NCI-H510A treated with DMSO at 0.1 percent for 48 hours (cell line): ENCODE measurements at places on chromosomes 1 and 21.

DNA sequence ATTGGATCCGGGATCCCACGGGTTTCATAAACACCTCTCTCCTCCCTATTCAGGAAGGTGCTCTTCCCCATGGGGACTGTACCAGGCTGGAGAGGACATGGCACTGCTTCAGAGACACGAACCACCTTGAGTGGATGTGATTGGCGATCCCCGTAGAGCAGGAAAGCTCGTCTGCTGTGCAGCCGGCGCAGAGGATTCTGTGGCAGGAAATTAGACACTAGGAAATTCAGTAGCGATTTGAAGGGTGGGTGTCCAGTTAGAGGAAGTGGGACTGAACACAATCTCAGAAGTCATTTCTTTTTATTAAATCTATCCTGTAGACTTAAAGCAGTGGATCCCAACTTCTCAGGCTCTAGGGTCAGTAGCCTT, 767 bp downstream of the PDIK1L start:
- DNase-seq = peak; percentile 80

DNA sequence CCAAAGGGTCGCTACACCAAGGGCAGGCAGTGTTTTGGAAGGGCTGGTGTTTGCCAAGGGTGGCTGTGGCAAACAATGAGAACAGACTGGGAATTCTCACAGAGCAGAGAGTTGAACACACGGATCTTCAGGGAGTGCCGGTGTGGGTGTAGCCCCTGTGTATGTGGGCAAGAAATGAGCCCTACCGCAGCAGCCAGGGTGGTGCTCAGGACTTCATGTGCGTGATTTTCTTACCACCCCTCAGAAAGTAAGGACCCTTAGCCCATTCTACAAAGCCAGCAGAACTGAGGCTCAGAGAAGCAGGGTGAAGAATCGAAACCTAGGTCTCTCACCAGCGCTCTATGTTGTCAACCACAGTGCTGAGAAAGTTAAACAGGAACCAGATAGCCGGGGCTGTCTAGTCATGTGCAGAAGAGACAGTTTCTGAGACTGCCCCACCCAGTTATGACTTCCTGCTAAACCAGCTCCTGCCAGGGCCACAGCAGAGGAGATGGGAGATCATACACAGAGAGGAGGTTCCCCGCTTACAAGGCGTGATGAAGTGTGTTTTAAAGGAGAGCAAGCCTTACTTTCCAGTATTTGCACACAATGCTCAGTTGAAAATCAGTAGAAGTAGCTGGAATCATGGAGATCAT, 21.9 kb upstream of the MORC3 start:
- DNase-seq = peak; percentile 28

DNA sequence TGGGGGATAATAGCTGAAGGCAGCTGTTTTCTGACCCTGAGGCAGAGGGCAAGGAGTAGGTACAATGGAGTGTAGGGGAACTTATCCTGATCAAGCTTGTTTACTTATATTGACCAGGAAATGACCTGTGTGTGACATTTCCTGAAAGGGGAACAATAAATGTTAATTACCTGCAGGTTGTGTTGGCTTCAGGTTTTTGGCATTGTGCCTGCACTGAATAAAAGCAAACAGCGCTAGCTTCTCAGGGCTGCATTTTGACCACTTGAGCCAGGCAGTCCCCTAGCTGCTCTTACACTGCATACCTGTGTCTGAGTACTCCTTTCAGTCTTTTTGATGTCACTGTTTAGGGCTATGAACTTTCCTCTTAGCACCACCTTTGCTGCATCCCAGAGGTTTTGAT, 40.6 kb downstream of the DRAM2 start:
- no peak for DNase-seq

DNA sequence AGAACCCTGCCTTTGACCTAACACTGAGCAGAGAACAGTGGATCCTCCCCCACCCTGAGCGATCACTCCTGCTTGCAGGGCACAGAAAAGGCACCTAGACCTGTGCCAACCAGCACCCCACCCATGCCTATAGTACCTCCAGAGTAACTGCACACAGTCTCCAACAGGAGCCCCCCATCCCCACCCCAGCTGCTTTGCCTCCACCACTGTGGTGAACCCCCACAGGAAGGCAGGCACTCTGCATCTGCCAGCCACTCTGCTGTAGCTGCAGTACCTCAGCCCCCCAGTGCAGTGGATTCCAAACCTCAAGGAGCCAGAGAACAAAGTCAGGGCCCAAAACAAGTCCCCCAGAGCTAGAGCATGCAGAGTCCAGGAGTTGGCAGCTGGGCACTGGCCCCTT, 10.7 kb downstream of the SPATC1L start:
- DNase-seq = no peak

GRCh38 chr1:187074445-187075048, 245.8 kb downstream of the PLA2G4A start:
- DNase-seq = no peak

- DNase-seq = no peak
These were observed 8.5 kb downstream of the GNG12 start for GRCh38 chr1:67824766-67825165.

DNA sequence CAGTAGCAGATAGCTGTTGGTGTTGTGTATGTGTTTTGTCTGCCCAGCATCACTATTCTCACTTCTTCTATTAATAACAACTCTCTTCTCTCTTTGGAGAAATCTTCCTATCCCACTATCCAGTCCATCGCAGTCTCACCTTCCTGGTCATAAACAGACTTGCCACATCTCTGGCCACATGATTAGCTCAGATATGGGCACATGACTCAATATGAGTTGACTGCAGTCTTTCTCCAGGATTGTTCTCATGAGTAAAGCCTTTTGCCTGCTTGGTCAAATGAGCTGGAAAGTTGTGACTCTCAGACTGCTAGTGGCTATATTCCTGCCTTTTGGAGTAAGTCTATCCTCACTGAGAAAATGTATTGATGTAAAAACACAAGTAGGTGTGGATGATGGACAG, 32.9 kb upstream of the TADA1 start:
- DNase-seq = no peak

- DNase-seq = no peak
These were observed 39.5 kb downstream of the PTPRC start for GRCh38 chr1:198678301-198678836.

DNA sequence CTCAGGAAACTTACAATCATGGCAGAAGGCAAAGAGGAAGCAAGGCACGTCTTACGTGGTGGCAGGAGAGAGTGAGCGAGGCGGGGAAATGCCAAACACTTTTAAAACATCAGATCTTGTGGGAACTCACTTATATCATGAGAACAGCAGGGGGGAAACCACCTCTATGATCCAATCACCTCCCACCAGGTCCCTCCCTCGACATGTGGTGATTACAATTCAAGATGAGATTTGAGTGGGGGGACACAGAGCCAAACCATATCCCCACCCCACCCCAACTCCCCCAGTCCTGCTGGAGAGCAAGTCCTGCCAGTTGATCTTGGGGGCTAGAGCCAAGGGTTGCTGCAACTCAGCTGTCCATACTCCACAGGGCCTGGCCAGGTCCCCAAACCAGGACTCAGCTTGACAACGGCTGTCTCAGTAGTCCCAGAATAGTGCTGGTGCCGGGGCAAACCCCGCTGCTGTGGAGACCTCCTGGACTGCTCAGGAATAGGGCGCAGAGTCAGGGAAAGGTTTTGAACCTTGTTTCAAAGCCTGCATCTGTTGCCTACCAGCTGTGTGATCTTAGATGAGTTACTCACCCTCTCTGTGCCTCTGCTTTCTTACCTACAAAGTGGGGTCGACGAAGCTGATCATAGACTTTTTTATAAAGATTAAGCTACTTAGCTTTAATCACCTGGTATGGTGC, 79.5 kb downstream of the STUM start:
- no peak for DNase-seq

GRCh38 chr1:209454340-209454994, 129.0 kb upstream of the CAMK1G start:
- DNase-seq = no peak

DNA sequence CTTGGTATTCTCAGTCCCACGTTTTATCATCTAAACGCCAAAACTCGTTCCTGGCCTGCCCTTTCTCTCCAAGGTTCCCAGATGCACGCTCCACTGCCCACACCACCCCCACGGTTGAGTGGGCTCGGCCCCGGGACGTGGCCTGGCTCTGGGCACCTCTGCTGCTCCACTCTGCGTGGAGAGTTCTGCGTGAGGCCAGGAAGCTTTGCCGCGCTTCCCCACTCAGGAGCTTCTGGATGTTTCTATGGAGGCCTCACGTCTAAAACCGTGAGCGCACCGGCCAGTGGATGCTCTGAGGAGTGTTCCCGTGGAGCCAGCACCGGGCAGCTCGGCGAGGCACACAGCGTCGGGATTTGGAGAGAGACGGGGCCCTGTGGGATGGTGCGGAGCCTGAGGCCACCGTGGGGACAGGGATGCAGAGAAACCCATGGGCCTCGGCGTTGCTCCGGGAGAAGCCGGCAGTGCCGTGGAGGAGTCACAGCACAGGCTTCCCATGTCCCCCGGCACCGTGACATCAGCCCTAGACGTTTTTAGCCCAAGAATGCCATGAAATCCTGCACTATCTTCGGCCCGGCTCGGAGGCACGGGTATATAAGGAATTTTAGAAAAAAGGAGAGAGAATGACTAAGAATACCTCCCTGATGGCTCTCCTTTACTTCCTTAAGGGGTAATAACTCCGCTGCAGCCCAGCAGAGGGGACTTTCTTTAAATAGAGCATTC, 125.9 kb downstream of the PRDM16 start:
- no peak for DNase-seq

DNA sequence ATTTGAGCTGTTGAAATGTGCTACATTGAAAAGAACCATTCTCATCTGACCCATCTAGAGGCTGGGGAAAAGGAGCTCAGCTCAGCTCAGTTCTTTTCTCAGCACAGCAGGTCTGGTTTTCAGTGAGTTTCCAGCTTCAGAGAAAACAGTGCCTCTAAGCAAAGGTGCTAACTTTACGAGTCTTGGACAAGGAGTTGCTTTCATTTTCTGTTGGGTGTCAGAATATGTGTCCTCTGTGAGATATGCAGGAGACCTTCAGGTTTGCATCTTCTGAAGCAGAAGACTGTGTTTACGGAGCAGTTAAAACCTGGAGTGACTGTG, 321.3 kb upstream of the USP24 start:
- no peak for DNase-seq

GRCh38 chr1:235068158-235069121, 60.2 kb downstream of the TOMM20 start:
- DNase-seq = no peak

GRCh38 chr1:61102041-61102440, 19.7 kb downstream of the NFIA start:
- no peak for DNase-seq

- DNase-seq = no peak
These were observed 23.6 kb upstream of the GBP1 start for GRCh38 chr1:89088572-89088971.

GRCh38 chr1:202010180-202011015, at the start of gene ELF3:
Gene ELF3, plus strand, starts transcription at chr1:202010587. Its CDS starts 550 bp downstream, at chr1:202011137.
- DNase-seq = peak; percentile 98

GRCh38 chr1:33005838-33006421, 30.8 kb downstream of the AK2 start:
- no peak for DNase-seq

- DNase-seq = no peak
These were observed 13.0 kb upstream of the PADI6 start for GRCh38 chr1:17359031-17359430.

DNA sequence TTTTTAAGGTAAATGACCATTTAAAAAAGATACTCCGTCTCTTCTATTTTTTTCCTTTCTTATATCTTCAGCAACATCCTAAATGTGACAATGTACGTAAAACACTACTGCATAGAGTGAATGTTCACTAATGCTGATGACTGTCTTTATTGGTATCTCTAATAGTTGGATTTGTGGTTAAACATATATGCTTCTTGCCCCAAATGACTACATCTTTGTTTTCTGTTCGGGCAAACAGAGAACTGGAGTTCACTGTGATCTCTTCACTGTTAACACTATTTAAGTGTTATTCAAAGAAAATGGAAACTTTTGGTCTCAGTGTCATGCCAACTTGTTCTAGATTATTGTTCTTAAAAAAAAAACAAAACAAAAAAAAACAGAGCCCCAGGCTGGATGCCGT, 109.4 kb downstream of the KIF26B start:
- no peak for DNase-seq

DNA sequence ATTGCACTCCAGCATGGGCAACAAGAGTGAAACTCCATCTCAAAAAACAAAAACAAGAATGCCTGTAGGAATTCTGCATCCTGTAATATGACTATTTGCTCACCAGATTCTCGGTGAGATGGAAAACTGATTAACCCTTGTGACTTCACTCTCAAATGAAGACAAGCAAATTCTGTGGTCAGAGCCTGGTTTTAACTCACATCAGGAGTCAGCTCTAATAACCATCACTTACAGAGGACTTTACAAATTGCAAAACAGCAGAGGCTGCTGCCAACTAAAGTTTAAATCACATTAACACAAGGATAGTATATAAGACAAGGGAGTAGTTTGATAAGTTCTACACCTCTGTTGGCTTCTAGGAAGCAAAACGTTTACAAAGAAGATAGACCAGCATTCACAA, 35.7 kb upstream of the FAM163A start:
- DNase-seq = no peak

- DNase-seq = no peak
These were observed 4.2 kb downstream of the PPP1R15B start for GRCh38 chr1:204407295-204407971.

DNA sequence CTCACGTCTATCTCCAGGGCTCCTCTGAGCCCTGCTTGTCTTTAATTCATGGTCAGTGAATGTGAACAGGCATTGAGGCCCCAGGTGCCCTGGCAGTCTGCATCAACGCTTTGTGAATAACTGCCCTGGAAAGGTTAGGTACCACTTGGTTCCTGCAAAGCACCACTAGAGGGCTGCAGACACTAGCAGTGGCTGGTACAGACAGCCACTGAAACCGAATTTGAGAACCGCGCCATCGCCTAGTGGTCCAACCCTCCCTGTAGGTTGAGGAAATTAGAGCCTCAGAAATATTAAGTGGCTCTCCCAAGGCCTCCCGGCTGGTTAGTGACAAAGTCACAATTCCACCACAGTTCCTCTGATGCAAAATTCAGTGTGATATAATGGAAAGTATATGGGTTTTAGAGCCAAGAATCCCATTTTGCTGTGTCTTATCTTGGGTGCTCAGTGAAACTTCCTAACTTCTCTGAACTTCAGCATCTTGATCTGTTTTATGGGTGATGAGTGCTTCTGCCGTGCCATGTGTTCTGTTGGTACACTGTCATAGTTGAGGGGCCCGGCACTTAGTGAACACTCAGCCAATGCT, 46.2 kb upstream of the BCL9 start:
- DNase-seq = peak; percentile 68
